Ammon's horn (tissue), 1 donor: ENCODE measurements at places on chromosomes 2 and 18.

- no peak for DNase-seq
Measured at GRCh38 chr2:195639959-195640358, 17.1 kb upstream of the SLC39A10 start.

GRCh38 chr2:214547931-214548330, 137.1 kb downstream of the VWC2L start:
- DNase-seq, result no peak

GRCh38 chr2:181574321-181574720, 82.6 kb downstream of the CERKL start:
- no peak for DNase-seq

DNA sequence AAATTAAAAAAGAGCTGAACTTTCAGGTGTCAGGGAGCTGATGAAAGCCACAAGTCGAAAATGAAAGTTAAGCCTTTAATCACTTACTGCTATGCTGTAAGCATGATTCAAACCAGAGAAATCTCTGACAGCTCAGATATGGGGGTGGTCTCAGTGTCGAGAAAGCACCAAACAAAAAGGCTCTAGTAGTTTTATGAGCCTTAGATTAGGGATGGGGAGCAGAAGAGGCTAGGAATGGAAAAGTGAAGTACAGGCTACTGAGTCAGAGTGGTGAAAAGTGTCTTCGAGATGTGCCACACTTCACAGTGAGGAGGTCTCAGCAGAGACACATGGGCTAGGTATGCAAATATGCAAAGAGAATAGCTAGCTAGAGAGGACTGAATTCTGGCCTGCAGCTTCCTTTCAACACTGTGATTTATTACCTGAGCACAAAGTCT, 482.2 kb downstream of the SPAG16 start:
- no peak for DNase-seq

DNA sequence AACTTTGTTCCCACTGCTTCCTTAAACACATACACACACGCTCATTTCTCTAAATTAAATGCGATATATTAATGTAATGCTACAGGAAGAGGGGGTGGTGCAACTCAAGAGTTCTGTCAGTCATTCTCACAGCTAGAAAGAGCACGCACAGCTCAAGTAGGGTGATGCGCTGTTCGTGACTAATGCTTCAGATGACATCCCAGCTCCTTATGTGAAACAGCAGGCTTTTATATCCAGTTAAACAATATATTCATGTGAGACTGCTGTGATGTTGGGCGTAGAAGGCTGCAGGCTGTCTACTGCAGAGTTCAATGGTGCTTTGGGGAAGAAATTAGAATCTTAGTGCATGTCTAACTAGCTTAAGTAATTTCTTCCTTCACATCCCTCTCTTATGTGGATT, 912.6 kb upstream of the FSHR start:
- DNase-seq, result peak; percentile 8

GRCh38 chr18:41818381-41819355, 136.4 kb upstream of the PIK3C3 start:
- no peak for DNase-seq

- DNase-seq, result peak; percentile 54
Measured at GRCh38 chr2:222671259-222672067, at the start of gene MOGAT1. TSS of gene MOGAT1 (plus strand) at chr2:222671658. CDS start at chr2:222671786, 128 bp downstream.

GRCh38 chr18:45412577-45412976, 202.7 kb upstream of the SLC14A2 start:
- no peak for DNase-seq

DNA sequence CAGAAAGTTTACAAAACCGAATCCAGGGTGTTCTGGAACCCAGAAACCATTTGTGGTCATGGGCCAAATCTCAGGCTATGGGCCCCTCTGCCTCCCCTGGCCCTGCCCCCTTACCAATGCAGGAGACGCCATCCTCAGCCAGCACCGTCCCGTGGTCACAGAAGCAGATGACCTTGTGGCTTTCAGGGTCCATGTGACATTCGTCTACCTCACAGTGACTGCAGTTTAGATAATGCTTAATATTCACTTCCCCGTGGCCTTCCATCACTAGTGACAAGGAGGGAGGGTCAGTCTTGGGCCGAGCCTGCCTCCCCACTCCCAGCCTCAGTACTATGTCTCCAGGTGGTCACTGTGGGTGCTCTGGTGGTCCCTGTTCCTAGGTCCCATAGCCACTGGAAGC, 111.6 kb downstream of the CLIP4 start:
- no peak for DNase-seq

DNA sequence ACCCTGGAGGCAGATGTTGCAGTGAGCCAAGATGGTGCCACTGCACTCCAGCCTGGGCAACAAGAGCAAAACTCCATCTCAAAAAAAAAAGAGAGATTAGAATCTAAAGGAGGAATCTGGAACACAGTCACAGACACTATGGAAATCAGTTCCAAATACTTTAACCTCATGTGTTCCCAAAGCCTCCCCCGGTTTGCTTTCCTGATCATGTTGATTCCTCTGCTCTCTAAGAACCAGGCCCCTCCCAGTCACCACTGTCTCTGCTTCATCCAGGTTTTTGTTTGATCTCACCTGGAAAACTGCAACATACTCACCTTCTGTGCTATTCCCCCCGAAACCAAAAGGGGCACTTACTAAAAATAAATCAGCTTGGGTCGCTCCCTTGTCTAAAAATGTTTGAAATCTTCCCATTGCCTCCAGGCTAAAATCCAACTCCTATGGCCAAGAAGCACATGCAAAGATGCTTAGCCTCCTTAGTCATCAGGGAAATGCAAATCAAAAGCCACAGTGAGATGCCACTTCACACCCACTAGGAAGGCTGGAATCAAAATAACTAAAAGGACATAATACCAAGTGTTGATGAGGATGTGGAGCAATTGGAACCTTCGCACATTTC, 6.2 kb upstream of the NEU2 start:
- DNase-seq, result no peak

DNA sequence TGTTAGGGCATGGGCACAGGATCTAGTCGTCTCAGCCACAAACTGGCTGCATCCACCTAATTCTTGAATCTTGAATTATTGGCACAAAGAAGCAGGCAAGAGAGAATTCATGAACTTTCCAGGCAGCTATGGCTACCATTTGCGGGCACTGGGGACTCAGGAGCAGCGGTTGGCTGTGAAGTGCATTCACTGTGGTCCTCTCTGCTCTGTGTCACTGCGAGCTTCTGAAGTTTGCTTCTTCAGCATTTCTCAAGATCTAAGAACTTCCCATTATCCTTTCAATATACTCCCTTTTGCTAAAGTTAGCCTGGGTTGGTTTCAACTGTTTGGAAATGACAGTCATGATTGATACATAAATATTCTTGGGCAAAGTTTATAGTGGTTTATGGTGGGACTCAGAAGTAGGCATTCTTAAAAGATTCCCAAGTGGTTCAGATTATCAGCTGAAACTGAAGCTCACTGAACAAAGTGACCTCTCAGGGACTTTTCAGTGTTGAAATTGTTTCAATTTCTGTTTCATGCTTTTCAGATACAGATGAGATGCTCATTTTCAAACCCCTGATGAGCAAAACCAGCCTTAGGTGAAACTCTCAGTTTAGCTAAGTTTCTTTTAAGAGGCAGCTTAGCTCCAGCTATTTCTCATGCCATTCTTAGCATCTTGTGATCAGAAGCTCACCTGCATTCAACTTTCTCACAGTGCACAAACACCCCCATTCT, 1258.3 kb upstream of the GYPC start:
- DNase-seq, result no peak

DNA sequence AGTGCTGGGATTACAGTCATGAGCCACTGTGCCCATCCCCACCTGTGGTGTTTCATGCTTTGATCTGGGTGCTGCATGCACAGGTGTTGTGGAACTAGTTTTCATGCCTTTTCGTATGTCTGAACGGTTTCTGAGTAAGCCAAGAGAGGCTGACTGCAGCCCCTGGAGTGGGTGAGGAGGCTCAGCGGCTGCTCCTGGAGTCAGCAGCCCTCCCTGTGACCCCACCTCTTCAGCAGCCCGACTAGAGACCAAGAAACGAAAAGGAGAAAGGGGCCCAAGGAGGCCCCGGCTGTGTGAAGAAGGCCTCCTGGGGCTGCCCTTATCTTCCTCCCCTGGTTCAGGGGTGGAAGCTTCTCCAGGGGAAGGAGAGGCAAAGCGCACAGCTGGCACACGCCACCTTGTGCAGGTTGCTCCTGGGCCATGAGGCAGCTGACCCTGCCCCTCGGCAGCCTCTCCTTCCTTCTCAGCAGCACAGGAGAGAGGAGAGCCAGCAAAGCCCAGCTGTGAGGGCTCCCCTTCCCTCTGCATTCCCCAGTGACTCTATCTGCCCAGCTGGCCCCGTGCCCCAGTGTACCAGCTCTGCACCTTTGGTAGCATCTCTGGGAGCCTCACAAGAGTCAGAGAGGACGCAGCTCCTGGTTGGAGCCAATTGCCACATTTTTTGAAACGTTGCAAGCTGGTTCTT, 182.5 kb upstream of the HS6ST1 start:
- DNase-seq, result no peak

DNA sequence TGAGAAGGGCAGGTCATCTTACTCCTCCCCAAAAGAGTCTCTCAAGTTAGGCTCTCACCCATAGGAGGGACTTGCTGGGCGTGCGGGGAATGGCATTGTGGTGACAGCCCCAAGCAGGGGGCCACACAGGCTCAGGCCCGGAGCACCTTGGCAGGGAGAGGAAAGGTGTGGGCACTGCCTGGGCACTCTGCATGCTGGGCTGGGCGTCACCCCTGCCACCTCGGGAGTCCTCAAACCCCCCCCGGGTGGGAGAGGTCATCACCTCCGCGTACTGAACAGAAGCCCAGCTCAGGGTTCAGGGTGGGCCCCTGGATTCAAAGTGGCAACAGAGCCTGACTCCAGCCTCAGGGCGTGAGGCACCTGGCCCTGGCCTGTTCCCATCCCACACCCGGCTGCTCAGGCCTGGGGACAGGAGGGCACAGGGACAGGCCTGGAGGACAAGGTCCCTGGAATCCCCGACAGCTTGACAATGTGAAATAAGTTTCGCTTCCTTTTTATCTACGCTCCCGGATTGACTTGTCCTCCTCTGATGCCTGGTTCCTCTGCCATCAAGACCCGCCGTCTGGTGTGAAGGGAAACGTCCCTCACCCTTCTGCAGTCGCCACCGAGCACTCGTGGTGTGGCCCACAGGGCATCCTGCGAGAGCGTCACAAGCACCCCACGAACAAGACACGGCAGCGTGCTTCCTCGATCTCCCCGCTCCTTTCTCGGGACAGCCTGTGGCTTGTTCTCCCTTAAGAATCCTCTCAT, 97.8 kb downstream of the HDAC4 start:
- peak; percentile 72 for DNase-seq

DNA sequence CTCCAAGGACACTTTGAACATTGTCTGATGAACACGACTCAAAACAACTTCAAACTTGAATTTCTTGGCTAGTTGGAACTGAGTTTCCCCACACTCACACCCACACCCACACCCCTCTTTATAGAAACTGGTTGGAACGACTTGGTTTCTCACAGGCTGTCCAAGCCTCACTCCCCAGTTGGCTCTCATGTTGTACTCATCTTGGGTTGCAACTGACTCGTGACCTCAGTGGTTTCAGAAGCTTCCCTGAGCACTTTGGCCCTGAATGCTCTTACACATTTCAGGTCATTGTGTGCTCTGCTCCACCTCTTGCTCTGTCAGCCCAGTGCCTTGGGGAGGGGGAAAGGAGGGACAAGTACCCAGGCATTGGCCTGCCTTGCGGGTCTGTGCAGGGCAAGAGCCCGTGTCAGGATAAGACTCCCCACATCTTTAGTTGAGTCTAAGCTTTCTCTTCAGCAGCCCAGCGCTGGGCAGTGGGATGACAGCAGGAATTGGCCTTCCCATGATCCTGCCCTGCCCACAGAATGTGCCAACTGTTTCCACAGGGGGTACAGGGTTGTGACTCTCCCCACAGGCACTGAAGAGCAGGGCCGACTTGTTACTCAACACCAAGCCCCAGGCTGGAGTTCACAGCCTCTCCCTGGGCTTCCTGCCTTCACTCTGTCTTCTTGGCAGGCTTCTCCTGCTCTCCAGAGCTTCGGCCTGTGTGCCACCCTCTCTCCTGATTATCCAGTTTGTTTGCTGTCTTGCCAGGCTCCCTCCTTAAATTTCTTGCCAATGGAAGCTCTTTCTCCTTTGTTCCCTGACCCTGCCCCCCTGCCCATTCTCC, 104.6 kb downstream of the RTN4 start:
- DNase-seq, result peak; percentile 81

DNA sequence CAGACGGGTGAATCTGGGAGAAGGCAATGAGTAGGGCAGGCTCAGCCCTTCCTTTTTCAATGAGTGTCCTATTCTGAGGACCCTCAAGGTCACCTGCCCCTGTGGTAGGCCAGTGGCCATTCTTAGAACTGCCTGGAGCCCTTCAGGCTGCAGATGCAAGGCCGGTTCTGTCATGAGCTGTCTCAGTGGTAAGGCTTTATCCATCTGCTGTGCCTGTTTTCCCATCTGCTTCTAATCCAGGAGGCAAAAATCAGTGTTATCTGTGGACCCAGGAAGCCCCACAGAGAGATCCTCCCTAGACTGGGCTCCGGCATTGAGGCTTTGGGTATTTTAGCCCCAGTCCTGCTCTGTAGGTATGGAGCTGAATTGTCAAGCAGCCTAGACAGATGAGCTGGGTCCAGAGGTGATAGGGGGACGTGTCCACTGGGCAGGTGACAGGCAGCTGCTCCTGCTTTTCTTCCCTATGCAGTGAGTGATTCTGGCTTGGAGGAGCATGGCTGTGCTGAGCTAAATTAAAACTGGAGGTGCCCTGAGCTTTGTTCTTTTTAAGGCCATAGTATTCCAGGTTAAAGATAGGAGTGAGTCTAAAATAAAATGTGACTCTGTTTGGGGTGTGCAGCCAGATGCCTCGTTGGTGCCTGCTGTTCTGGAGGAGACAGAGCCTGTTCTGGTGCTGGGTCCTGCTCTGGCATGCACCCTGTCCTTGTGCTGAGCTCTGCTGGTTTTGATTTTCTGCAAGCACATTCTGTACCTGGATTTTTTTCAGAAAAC, 92.5 kb downstream of the FHOD3 start:
- no peak for DNase-seq

DNA sequence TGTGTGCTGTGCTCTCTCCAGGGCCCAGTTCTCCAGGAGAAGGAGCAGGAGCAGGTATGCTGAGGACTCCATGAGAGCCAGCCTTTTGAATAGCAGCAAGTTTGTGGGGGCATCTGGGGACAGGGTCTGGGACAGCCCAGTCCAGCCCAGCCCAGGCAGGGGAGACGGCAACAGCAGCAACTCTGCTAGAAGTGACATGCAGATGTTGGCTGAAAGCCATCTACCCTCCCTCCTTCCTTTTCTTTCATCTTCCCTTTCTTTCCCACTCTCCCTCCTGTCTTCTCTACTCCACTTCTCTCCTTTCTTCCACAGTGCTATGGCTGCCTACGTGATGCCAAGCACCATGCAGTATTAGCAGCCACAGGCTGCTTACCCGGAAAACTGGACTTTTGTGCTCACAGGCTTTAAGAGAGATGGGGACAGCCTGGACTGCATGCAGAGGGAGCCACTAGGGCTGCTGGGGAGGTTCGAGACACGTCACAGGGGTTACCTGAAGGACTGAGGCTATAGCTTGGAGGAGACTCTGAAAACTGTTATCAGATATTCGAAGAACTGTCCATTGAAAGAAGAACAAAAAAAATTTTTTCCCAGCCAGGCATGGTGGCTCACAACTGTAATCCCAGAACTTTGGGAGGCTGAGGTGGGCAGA, 23.8 kb upstream of the YWHAQ start:
- no peak for DNase-seq

- no peak for DNase-seq
Measured at GRCh38 chr2:145119225-145119624, 599.3 kb upstream of the ZEB2 start.
